Calu3 (cell line): ENCODE measurements at places on chromosomes 12 and 14.

DNA sequence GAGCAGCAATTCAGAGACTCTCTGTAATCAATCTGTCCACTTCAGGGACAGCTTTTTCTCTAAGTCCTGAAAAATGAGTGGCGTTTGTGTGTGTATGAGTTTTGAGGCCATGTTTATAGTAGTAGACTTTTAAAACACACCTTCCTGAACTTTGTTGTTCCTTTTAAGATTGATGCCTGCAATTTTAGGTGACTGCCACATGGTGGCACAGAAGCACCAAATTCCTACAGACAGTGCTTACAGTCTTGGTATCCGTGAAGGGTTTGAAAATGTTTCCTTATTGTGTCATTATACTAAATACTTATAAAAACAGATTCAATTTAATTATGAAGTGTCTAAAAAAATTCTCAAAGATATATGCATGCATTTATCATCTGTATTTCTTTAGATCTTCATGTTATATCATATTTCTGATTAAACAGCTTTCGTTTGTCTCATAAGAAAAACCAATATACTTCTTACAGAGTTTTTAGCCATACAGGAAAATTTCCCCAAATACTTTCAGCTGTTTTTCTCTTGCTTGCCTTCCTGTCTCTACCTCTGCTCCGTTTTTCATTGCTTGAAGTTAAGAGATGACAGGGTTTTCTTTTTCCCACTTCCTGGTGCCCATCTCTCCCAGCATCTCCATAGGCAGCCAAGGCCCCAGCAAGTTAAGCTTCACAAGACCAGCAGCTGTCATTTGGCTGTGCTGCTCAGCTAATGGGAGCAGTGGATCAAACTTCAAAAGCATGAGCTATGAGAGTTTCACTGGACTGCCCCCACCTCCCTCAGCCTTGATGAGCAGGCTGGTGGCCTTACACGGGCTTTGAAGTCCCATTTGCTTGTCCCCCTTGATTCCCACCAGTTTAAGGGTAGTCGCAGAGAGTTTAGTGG is 259.6 kb downstream of the AKAP6 start:
- DNase-seq = peak; percentile 7

DNA sequence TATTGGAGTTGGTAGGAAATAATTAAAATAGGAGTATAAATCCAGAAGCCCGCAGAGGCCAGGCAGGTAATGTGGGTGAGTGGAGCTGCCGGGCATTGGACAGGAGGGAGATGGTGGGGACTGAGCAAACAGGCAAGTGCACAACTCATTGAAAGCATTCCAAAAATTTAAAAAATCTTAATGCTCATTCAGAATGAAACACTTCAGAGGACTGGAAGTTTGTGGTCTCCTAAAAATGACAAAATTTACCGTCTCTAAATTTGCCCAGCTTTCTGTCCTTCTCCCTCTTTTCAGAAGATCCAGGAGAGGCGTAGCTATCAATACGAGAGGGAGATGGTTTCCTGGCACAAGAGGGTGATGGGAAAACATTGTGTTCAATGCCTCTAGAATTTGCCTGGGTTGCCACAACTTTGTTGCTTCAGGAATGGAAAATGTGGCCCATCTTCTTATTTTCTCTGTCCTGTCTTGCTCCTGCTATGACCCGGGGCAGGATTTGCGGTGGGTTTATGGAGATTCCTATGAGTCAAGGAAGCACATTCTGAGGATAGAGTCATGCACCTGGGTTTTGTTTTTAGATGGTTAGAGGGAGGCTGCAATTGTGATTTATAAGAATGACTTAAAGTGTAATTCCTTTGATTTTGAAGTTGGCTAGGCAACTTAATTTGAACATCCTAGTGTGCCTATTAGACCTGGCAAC is 72.2 kb downstream of the BORCS5 start:
- no peak for DNase-seq

DNA sequence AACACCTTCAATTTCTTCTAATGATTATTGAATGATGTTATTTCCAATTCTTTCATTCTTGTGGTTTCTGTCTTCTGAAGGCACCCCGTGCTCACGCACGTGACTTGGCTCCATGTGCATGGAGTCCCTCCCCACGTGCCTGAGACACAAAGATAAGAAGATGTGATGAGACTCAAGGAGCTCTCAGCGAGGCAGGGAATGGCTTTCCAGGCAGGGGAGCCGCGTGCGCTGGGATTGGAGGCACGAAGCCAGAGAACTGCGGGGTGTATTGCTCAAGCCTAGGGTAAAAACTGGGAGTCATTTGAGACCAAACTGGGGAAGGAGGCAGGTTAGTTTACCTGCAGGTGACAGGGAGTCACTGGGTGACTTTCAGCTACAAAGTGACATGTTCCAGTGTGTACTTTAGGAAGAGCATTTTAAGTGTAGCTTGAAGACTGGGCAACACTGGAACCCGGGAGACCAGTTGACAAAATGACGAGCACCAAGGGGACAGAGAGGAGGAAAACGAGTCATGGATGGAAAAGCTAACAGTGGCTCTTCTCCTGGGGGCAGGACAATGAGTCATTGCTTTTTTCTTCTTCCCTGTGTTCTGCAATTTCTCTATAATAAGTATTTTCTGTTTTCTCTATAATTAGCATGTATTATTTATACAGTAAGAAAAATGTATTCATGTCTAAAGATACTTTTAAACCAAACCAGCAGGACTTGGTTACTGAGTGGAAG is 311.7 kb upstream of the FKBP4 start:
- DNase-seq = no peak

DNA sequence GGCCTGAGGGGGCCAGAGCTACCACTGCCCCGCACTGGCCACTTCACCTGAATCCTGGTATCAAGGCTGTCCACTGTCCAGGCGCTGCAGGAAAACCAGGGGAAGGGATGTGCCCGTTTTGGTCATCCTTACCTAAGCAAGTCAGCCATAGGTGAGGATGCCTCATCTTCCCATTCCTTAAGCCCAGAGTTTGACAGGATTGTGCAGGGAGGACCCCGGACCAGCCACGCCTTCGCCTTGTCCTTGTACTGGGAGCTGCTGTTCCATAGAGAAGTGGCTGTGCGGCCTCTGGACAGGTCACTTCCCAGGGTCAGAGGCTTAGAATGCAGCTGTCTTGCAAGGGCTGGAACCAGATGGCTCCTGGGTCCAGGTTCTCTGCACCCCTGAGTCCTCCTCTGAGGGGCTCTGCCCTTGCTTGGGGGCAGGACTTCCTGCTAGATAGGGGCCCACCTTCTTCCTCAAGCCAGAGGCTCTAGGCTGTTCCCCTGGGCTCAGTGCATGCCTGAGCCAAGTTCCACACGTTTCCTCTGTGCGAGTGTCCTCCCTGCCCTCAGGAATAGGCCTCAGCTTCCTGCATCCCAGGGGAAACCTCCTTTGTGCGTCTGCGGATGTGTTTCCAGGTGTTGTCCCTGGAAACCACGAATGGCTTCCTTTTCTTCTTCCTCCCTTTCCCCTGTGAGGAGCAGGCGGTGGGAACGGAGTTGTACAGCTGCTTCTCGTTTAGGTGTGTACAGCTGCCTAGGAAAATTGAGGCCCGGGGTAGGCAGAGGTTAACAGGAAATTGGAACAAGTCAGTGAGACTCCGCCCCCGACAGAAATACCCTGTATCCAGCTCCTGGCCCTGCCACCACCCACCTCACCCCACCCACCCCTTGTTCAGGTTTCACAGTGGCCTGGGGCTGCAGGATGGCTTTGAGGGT is 54.3 kb upstream of the RIN3 start:
- DNase-seq = no peak
